ENCODE measurements at places on chromosomes 11 and 22.
A peak's percentile ranks its signal among the peaks of the same experiment; 100 is the strongest.

GRCh38 chr11:111637885-111638284 is 35.6 kb downstream of the SIK2 start:
- no peak for DNase-seq

DNA sequence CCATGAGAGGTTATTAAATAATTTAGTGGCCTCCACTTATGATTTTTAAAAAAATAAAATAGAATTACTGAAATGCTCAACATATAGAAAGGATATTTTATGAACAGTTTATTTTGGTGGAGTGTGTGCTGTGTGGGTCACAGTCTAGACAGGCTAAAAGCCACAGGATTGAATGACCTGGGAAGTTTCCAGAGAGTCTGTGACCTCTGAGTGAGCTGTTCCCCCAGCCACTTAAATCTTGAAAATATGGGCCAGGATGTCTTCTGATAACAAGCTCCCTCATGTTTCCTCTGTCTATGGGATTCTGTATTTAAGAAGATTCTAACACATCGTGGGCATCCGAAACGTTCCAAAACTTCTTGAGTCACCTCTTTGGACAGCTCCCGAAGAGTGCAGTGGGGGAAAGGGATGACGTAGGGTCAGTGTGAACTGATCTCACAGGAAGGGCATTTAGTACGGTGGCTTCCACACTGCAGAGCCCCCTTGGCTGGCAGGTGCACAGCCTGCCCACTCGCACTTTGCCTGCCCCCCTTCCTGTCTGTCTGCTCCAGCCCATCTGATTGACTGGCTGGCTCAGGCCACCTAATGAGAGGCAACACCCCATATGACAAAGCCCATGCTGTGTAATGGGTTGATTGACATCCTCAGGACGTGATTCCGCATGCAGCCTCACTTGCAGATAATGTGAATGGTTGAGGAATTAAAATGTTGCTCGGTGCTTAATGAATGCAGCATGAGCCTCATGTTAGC is 97.4 kb downstream of the NTM start:
- no peak for DNase-seq

DNA sequence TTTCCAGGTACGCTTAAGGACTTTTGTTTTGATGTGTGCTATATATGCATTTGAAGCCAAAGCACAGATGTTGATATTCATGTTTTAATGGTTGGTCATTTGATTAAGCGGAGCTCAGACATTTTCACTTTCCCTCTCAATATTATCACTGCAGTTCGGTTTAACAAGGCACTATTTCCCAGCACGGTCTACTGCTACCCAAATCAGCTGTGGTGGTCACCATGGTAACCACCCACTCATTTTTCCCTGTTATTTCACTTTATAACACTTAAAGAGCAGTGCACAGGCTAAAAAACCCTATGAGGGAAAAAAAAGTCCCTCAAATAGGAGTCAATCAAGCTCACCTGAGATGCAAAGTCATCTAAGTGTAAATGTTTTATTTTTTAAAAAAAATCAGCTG is 439.6 kb upstream of the CCDC90B start:
- DNase-seq: peak; percentile 18

DNA sequence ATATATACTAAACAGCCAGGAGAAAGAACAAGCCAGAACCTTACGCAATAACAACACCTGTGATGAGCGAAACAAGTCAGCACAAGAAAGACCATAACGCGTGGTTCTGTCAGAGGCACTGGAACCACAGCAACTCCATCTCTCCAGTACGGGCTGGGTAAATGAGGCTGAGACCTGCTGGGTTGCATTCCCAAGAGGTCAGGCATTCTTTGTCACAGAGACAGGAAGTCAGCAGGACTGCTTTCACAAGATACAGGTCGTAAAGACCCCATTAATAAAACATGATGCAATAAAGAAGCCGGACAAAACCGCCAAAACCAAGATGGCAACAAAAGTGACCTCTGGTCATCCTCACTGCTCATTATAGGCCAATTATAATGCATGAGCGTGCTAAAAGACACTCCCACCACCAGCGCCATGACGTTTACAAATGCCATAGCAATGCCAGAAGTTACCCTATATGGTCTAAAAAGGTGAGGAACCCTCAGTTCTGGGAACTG is 21.7 kb downstream of the TPST2 start:
- DNase-seq: no peak

DNA sequence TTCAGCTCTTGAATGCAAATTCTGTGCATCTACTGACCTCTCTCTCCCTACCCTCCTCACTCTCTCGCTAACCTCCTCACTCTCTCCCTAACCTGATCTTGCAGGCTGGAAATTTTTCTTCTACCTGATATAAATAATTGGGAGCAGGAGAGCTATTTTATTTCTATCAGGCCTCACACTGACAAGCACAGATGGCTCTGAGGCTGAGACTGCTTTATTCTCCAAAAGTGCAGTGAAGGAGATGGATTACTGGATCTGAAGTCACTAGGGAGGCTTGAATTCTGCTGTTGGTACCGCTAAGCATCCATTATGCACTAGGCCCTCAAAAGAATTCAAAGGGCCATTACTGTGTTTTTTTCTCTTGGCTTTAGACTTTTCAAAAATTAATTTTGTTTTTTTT is 19.4 kb upstream of the LDHA start:
- no peak for DNase-seq

GRCh38 chr22:24950272-24950902 is 2.1 kb upstream of the KIAA1671 start:
- DNase-seq: no peak

GRCh38 chr11:102171101-102171500 is 60.9 kb downstream of the YAP1 start:
- no peak for DNase-seq

- DNase-seq: no peak
Measured at GRCh38 chr11:76231121-76231738, 24.9 kb upstream of the WNT11 start.

GRCh38 chr11:94106716-94107115 is 21.9 kb upstream of the PANX1 start:
- no peak for DNase-seq

DNA sequence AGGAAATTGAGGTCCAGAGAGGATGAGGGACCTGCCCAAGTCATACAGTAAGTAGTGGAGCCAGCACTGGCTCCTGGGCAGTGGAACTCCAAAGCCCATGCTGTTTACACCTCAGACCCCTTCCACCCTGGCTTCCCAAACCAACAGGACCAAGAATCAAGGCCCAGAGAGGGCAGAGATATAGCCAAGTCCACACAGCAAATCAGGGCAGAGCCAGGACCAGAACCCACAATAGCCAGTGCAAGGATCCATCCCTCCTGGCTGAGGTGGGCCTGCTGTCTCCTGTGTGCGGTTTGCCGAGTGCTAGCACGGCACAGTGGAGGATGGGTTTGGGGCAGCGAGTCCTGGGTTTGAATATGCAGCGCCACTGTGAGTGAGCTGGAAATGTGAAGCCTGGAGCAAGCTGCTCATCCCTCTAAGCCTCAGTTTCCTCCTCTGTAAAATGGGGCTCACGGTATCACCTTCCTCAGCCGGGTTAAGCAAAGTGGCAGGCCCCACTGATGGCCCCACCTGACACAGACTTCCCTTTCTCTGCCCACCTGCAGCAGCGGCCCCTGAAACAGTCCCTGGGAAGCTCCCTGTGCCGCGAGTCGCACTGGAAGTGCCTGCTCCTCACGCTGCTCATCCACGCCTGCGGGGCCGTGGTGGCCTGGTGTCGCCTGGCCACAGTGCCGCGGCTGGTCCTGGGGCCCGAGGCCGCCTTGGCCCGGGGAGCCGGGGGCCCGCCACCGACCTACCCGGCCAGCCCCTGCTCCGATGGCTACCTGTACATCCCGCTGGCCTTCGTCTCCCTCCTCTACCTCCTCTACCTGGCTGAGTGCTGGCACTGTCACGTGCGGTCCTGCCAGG is 2.3 kb downstream of the TMEM151A start:
- no peak for DNase-seq

GRCh38 chr11:999009-999408 is 37.5 kb downstream of the MUC6 start:
- DNase-seq: no peak

- DNase-seq: no peak
Measured at GRCh38 chr11:17694494-17695110, 24.8 kb upstream of the MYOD1 start.

DNA sequence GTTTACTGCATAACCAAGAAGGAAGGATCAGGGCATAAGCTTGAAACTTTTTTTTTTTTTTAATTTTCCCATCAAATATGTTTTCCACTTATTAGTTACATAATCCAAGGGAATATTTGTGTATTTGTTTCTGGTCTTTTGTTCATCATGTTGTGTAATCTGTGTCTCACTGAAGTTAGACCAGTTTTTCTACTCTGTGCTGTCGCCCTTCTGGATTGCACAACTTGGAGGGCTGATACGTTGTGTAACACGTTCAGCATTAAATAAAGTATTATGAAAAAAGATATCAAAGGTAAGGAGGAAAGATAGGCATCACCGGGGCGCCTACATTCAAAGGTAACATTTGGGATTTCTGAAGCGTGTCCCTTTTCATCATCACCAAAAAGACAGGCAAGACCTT is 3.3 kb upstream of the E2F8 start:
- no peak for DNase-seq

- DNase-seq: no peak
Measured at GRCh38 chr11:62850911-62851806, 11.8 kb upstream of the WDR74 start.

DNA sequence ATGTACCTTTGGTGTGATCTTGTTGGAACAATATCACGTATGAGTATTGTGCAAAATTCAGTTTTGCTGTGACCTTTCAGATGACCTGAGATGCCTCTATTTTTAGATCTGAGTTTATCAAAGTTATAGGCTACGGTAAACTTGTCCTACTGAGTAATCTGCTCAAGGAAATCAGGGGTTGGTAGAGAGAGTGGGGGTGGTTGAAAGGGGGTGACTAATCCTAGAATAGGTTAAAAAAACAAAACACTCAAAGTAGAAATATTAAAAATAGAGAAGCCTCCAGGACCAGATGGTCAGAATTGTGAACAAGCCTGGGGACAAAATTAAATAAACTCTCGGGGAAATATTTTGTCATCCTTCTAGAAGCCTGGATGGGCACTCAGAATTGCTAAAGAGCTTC is 59.9 kb upstream of the C11orf87 start:
- no peak for DNase-seq

- DNase-seq: no peak
Measured at GRCh38 chr11:64138398-64138797, 27.5 kb downstream of the MACROD1 start.

DNA sequence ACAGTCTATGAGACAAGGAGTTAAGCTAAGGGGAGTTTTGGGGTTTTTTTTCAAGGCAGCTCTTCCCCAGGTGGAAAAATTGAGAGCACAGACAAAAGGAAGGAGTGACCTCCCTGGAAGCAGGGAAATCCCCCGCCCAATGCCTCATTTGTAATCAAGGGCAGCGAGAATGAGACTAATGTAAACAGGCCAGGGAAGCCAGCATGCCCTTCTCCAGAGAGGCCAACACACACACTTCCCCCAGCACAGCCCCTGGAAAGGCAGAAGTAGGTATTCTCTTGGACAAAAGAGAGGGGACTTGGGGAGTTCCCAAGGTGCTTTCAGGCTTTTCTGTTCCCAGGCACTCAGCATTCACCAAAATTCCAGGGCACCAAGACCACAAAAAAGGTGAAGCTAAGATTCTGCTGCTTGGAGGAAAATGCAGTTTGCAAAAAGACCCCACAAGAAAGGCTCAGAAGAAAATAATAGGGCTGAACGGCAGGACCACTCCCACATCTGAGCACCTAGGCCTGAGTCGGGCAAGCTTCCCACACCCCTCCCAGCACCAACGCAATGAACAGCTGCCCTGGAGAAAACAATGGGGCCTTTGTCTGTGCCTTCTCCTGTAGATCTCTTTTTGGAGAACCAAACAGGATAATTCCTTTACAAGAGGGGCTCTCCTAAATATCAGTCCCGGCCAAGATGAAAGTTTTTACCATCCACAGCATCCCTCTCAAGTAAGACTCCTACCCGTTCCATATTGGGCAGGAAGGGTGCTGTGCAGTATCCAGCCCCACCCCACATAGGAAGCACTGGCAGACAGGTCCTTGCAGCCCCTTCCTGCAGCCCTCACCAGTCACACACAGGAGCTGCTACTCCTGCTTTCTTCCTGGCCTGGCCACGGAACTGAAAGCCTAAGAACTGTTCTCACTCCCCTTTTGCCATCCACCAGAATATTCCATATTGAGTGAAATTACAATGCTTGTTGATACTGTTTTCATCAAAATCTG is 70.7 kb upstream of the AKIP1 start:
- peak; percentile 39 for DNase-seq

DNA sequence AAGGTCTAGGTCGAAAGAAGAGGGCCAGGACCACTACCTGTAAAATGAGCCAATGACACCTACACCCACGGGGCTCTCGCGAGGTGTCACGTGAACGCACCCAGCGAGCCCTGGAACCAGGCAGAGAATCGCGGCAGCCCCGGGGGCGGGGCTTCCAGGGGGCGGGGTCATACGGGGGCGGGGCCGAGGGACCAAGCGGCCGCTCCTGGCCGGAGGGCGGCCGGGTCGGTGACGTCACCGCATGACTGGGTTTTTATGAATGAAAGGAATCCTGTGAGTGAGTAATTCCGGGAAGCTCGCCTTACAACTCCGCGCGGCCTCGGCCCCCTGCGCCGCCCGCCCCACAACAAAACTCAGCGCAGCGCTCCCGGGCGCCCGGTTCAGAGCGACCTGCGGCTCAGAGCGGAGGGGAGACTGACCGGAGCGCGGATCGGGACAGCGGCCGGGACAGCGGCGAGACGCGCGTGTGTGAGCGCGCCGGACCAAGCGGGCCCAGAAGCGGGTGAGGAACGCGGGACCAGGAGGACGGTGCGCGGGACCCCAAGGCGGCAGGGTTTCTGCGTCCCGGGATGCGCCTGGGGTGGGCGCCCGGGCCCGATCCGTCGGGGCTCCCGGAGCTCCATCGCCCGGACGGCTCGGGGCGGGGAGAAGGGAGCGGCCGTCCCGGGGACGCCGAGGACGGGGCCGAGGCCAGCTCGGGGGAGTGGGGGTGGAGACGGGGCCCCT is at the start of gene MAFF:
TSS of gene MAFF (plus strand) at position 284 of the 726 bp plus-strand sequence. CDS start 11,860 bp downstream, outside the sequence.
- DNase-seq: peak; percentile 97

DNA sequence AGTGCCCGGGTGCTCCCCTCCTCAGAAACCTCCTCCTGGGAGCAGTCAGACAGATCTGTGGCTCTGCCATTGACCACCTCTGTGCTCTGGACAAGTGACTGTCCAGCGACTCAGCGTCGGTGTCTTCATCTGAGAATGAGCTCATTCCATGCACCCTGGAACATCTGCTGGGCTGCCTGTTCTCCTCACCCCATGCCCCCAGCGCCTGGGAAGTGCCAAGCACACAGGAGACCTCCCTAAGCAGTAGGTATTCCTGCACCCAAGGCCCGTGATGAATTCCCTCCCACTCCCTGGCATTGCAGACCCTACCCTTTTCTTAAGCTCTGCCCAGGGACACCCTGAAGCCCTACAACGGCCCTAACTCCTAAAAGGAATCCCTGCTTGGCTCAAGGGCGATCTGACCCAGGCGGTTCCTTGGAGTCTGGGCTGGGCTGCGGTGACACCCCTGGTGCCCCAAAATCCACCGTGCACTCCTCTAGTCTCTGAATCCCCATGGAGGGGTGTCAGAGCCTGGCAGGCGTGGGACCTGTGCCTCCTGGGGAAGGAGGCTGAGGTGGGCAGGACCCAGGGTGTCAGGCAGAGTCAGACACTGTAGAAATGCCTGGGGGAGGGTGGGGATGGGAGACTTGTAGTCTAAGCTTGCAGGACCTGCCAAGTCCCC is 92.0 kb downstream of the CEP164 start:
- DNase-seq: no peak

GRCh38 chr11:118988280-118988679 is 9.7 kb upstream of the CENATAC start:
- no peak for DNase-seq
